GM04504 (cell line): ENCODE measurements at places on chromosomes 7 and 10.

DNA sequence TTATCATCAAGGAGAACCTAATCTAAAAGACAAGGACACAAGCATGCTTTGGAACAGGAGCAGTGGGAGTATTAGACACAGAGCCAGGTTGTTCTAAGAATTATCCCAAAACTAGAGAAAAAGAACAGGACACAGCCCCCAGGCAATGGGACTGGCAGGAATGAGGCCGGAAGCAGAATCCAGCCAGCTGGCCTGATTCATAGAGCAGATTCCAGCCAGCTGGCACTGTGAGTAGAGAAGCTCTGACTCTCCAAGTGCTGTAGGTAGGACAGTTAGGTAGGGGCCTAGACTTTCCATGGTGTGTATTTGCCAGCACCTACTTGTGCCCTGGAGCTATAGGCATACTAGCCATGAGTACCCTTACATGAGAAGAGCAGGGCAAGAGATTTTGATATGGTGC, 13.3 kb upstream of the RAB18 start:
- no peak for DNase-seq

- no peak for DNase-seq
These were observed 13.2 kb downstream of the ATG9B start for GRCh38 chr7:151011097-151011409.

DNA sequence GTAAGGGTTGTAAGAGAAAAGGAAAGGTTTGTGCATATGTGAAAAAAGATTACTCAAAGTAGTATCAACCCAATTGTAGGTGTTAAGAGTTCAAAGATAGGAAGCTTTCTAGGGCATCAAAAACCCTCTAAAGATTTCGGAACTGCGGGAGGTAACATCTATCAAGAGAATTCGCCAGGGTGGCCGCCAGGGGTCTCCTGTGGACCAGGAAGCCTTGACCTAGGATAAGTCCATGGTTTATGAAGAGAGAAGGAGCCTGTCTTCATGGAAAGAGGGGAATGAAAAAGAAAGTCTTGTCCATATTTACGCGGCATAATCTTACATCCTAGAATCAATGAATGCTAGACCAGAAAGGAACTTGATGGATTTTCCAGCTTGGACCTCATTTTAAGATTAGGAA, 140.7 kb upstream of the CALCR start:
- peak; percentile 3 for DNase-seq

GRCh38 chr7:46115410-46115809, 194.3 kb upstream of the IGFBP3 start:
- DNase-seq: no peak

DNA sequence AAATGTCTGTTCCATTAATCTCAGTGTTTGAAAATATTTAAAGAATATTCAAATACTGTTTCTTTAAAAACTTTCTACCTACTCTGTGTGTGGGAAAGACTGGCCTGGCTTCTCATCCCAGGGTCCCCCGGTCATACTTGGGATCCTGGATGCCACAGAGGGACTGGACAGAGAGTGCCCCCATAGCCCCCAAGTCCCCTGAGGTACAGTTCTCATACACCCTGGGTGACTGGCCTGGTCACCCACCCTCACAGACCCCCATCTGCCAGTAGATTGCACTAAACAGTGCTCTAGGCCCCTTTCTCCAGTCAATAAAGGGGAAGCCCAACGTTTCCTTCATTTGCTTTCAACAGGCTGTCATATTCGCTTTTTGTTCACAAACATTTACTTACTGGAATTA, 3.0 kb downstream of the TMEM273 start:
- DNase-seq: no peak

DNA sequence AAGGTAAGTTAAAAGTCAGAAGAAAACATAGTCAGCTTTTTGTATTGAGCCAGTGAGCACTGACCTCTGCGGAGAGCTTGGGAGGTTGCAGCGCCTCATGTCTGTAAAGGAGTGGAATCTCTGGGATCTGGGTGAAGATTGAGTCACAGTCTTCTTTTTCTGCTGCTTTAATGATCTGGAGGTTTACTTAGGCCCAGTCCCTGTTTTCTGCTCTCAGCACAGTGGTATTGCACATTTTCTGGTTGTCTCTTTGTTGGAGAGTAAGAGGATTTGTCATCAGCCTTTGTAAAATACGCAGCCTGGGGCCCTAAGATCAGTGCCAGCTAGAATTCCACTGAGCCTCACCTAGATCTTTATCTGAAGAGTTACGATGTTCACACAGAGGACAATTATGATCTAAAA, 58.3 kb upstream of the GJD4 start:
- peak; percentile 32 for DNase-seq

- no peak for DNase-seq
These were observed 46.2 kb upstream of the SLC39A12 start for GRCh38 chr10:17905491-17905890.

GRCh38 chr7:25075459-25075858, 49.6 kb downstream of the CYCS start:
- DNase-seq: no peak

GRCh38 chr7:139321071-139321745, 19.9 kb upstream of the FMC1 start:
- peak; percentile 32 for DNase-seq

- no peak for DNase-seq
These were observed 8.4 kb downstream of the GIGYF1 start for GRCh38 chr7:100685631-100686145.

DNA sequence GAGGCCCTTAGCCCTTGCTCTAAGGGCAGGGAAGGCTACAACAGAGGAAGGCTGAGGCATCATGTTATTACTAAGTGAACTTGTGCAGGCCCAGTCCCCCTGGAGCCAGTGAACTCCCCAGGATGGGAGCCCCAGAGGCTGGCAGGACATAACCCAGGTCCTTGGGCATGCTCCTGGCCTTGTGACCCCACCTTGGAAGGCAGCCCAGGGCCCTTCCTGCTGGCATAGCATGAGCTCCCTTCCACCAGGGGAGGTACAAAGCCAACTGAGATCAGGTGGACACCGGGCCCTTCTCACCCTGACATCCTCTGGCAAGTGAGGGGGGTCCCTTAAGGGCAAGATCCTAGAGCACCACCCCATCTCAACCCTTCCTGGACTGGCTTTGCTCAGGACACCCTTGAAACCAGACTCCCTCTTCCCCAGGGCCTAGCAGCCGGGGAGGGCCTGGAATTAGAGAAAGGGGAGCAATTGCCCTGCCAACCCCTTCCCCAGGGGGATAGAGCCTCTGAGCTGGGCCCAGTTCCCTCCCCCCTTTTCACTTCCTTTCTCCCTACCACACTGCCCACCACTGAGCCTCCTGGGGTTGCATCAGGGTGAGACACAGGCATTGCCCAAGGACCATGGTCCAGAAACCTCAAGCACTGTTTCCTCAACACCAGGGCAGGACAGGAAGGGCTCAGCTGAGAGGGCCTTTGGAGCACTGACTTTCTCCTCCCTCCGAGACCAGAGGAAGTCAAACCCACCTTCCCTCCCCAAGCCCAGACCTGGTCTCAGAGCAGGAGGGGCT, 1.8 kb upstream of the VSIR start:
- no peak for DNase-seq

DNA sequence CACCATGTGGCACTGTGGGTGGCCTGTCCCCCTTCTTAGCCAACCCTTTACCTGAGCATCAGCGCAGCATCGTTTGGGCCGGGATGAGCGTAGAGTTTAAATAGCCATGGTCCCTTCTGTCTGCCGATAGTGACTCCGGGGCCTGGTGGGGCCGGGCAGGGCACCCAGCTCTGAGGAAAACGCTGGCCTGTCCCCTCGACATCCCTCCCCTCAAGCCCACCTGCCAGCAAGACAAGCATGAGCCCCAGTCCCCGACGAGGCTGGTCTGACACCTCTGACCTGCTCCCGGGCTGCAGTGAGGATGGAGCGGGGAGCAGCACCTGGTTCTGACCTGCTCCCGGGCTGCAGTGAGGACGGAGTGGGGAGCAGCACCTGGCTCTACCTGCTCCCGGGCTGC, 31.1 kb upstream of the CNPY1 start:
- no peak for DNase-seq

DNA sequence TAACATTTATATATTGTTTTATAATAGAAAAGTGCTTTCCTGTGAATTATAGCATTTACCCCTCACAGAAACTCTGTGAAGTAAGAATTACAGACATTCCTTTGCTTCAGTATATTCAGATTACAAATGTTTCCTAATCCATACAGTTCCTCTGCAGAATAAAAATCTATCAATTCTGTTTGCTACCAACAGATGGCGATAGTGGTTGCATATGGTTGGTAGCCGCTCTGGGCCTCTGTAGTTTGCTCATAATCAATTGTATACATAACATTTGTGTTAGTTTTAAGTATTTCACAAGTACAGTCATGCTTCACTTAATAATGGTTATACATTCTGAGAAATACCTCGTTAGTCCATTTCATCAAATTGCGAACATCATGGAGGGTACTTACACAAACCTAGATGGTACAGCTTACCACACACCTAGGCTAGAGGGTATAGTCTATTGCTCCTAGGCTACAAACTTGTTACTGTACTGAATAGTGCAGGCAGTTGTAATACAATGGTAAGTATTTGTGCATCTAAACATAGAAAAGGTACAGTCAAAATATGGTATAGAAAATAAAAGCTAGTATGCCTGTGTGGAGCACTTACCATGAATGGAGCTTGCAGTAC, 94.4 kb upstream of the STEAP4 start:
- DNase-seq: peak; percentile 0

DNA sequence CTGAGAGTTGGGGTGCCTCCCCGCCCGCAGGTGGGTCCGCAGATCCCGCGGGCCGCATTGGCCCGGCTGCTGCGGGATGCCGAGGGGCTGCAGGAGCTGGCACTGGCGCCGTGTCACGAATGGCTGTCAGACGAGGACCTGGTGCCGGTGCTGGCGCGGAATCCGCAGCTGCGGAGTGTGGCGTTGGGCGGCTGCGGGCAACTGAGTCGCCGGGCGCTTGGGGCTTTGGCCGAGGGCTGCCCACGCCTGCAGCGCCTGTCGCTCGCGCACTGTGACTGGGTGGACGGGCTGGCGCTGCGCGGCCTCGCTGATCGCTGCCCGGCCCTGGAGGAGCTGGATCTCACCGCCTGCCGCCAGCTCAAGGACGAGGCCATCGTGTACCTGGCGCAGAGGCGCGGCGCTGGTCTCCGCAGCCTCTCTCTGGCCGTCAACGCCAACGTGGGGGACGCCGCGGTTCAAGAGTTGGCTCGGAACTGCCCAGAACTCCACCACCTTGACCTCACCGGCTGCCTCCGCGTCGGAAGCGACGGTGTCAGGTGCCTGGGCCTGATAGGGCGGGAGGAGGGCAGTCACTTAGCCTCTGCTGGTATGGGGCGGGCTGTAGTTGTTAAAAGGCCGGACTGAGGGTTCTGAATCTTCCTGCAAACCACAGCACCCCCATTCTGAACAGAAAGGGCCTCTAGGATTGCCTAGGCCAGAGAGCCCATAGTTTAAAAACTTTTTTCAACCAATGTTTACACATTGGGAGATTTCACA, 1.3 kb downstream of the FBXL15 start:
- DNase-seq: no peak

GRCh38 chr10:24513155-24513554, 210.5 kb downstream of the ARHGAP21 start:
- peak; percentile 17 for DNase-seq

GRCh38 chr10:47024046-47024322, 112.8 kb downstream of the PTPN20 start:
- no peak for DNase-seq

DNA sequence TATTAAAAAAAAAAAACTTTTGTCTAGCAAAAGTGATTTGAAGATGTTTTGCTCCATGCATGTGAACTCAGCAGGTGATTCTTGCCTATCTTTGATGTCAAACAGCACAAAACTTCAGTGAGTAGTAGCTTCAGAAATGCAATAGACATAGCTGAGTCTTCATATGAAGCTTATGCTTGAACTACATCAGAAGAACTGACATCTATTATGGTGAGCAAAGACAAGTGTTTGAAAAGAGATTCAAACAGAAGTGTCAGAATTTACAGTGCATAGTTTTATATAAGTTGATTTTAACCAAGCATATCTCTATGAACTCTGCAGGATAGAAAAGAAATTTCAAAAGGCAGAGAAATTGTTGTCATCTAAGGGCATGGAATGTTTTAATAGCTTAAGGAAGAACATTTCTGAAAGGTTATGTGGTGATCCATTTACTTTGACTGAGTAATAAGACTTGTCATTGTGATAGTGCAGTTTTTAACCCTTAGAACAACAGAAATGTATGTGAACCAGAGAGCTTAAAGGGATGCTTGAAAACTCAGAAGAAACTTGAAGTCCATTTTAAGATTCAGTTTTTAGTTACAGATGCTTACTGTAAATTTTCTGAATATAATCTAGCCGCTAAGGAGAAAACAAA, 351.4 kb downstream of the MDFIC start:
- no peak for DNase-seq

- no peak for DNase-seq
These were observed 49.0 kb downstream of the NPVF start for GRCh38 chr7:25179325-25179724.

DNA sequence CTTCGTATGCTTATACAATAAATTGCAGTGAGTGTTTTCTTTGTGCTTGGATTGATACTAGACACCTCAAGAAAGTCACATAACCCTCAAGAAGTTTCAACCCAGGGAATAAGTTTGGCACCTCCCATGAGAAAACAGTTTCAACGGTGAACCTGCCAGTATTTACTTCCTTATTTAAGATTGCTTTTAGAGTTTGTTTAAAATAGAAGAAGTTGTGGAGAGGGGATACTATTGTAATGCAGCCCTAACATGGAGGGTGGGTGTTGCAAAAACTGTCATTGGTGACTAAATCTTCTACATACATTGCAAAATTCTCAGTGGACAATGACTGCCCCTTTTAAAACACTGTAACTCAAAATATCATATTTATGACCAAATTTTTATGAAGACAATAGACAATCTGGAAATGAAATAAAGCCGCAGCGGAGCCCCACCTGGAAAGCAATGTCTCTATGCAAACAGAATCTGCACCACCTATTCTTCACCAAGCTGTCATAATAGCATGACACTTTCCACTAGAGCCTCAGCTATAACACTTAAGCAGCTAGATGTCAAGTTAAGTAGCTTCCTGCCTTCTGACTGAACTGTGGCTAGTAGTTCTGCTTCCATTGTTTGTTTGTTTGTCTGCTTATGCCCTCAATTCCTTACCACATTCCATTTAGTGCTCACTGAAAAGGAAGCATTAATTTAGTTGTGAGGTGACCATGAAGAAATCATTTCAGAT, 98.2 kb downstream of the MDFIC start:
- no peak for DNase-seq

DNA sequence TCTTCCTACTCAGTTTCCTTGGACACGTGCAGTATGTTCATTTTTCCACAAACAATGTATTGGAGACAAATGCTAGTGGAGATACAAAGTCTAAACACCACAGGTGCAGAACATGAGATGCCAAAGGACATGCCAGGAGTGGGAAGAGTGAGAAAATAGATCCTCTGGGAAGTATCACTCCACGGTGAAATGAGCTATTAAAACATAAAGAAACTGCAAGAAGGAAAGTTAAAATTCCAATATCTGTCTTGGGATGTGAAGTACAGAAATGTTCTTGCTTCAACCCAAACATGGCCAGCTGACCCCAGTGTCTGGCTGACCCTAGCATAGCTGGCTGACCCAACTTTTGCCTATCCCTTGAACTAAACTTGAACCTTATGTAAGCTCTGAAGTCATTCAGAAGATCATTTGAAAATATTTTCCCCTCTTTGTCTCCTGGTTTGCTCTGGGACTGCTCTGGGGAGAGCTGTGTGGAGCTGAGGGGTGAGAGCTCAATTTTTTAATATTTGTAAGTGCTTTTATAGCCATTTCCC, 59.5 kb downstream of the FZD1 start:
- no peak for DNase-seq

- no peak for DNase-seq
These were observed 123.8 kb upstream of the PDSS1 start for GRCh38 chr10:26573674-26574073.
